ENCODE measurements at places on chromosomes 3 and 15.

DNA sequence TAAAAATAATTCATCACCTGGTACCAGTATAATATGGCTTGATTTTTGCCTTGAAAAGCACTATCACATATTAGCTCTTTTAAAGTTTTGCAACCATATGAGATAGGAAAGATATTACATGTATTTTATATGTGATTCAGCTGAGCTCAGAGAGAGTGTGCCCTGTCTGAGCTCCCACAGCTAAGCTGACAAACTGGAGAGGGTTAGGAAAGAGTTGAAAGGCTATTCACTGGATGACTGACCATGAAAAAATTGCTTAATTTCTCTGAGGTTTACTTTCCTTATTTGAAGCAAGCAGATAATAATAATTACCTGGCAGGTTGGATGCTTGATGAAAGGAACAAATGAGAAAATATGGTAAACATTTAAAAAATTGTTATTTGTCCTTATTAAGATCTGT lies 97.4 kb upstream of the CCDC80 start:
- no peak for DNase-seq

GRCh38 chr3:130857336-130858026 lies 36.4 kb upstream of the ATP2C1 start:
- DNase-seq: no peak

- DNase-seq: peak; percentile 39
Measured at GRCh38 chr3:150232992-150233451, 175.1 kb upstream of the TSC22D2 start.

DNA sequence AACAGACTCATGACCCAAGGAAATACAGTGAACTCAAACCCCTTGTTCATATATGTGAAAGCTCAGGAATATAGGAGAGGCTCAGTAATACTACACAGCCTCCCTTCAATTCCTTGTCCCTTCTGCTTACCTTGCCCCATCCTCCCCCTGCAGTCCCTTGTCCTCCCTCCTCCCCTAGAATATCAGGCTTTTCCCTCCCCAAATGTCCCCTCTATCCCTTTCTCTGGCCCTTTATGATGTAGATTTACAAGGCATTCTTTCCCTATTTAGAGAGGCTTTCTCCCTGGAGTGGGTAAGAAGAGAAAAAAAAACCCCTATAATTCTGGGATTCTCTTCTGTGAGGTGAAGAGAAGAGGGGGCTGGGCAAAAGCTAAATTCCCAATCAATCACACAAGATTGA lies 64.9 kb upstream of the KBTBD8 start:
- no peak for DNase-seq
